ENCODE measurements at places on chromosomes 11 and 22. TPM values are rescaled to one million over a fixed set of nuclear protein-coding genes. Genes with fewer than 3 reads are reported as not detected.

ARHGAP32 gene
- total RNA-seq: 50.7 TPM

CD3G gene
- 0.21 TPM for total RNA-seq

FOLR1 gene
- total RNA-seq: 6.7 TPM

HTR3B gene
- 0.17 TPM for total RNA-seq

KCNJ4 gene
- 2.0 TPM for total RNA-seq

GAB4 gene
- total RNA-seq: not detected

SCGB1A1 gene
- total RNA-seq: not detected

CDPF1 gene
- total RNA-seq: 10.8 TPM

SMIM35 gene
- not detected for total RNA-seq

CD82 gene
- total RNA-seq: 82.1 TPM

SLC25A1 gene
- 94.4 TPM for total RNA-seq

CASP5 gene
- total RNA-seq: not detected

SLC22A6 gene
- total RNA-seq: not detected

ASCL2 gene
- total RNA-seq: 5.6 TPM

SESN3 gene
- 107 TPM for total RNA-seq

OR51F2 gene
- not detected for total RNA-seq

TMPRSS4 gene
- 169 TPM for total RNA-seq

CELSR1 gene
- 27.8 TPM for total RNA-seq

VWCE gene
- total RNA-seq: 5.4 TPM

PRODH gene
- 16.1 TPM for total RNA-seq

CNTF gene
- total RNA-seq: 1.6 TPM

VSIG10L2 gene
- 0.31 TPM for total RNA-seq

CCDC15 gene
- total RNA-seq: 3.2 TPM

FEN1 gene
- total RNA-seq: 44.6 TPM

P2RY6 gene
- 14.8 TPM for total RNA-seq

BID gene
- total RNA-seq: 47.2 TPM

PLET1 gene
- total RNA-seq: not detected

GNG3 gene
- total RNA-seq: 4.7 TPM

PANX3 gene
- total RNA-seq: not detected

ZNF215 gene
- total RNA-seq: 4.6 TPM

ACRV1 gene
- not detected for total RNA-seq

CHRM1 gene
- total RNA-seq: 0.29 TPM

KCNK4 gene
- total RNA-seq: not detected

CNTN5 gene
- total RNA-seq: 3.2 TPM

TOLLIP gene
- total RNA-seq: 65.1 TPM

GAL3ST3 gene
- 3.7 TPM for total RNA-seq

CDK2AP2 gene
- 37.5 TPM for total RNA-seq

LRRC32 gene
- 4.3 TPM for total RNA-seq

SDHD gene
- 67.9 TPM for total RNA-seq

ANO9 gene
- 66.6 TPM for total RNA-seq

PDGFB gene
- 2.9 TPM for total RNA-seq

LRRN4CL gene
- 1.0 TPM for total RNA-seq

CHST1 gene
- 9.2 TPM for total RNA-seq

BLID gene
- 0.33 TPM for total RNA-seq

ROBO4 gene
- not detected for total RNA-seq

FAM111A gene
- total RNA-seq: 29.1 TPM

SLC22A12 gene
- total RNA-seq: not detected

SCN3B gene
- 2.5 TPM for total RNA-seq

APOBEC3A gene
- 0.67 TPM for total RNA-seq

ISX gene
- 9.4 TPM for total RNA-seq

TRIM34 gene
- 2.4 TPM for total RNA-seq

CNGA4 gene
- 0.68 TPM for total RNA-seq

CFAP300 gene
- total RNA-seq: 4.1 TPM

LARGE2 gene
- total RNA-seq: 12.4 TPM

HTR3A gene
- 0.27 TPM for total RNA-seq

DRD4 gene
- 1.2 TPM for total RNA-seq

ARFGAP2 gene
- total RNA-seq: 99.9 TPM

AASDHPPT gene
- 54.0 TPM for total RNA-seq
